ENCODE measurements at places on chromosomes 6 and 20.

DNA sequence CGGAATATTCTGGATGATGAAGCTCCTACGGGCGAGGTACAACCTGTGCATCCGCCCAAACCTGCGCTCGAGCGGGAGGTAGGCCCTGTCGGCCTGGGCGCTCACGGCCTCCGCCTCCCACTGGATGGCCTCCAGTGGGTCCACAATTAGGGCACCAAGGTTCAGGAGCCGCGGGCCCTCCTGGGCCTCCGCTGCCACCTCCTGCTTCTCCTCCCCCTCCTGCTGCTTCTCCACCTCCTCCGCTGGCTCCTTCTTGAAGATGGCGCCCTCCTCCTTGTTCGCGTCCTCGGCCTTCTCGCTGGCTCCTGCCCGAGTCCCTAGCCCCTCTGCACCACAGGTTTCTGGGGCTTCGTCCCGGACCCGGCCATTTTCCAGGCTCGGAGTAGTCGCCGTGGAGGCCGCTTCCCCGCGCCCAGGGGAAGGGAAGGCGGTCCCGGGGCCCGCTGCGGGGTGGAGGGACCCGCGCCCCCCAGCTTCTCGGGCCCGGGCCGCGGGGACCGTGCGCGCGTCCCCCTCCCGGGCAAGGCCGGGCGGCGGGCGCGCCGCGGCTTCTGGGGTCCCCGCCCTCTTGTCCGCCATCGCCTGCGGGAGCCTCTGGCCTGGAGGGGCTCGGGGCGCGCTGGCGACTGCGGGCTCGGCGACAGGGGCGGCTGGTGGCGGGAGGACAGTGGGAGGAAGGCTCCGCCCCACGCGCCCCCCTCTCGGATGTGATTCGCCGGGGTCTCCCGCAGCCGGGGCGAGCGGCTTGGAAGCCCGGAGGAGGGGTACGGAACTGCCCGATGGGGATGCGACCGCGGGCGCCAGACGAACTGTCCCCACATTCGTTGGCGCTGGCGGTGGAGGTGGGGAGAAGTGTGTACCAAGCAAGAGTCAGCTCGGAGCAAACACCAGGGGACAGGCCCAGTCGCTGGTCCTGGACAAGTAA is 17.6 kb downstream of the PLAGL2 start:
- DNase-seq, result no peak

DNA sequence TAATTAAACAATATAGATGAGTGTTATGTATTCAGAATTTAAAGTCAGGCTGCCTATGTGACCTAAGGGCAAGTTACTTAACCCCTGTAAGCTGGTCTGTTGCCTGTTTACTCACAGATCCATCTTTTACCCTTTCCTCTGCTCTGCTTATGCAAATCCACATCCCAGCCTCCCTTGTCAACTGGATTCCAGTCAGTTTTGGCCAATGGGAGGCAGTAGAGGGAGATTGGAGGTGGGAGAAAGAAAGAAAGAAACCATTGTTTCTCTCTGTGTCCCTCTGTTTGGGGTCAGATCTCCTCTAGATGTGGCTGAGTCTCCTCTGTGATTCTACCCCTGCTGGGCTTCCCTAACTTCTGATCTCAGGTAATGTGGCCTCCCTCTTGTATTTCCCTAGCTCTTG is 266.8 kb upstream of the PLN start:
- no peak for DNase-seq

DNA sequence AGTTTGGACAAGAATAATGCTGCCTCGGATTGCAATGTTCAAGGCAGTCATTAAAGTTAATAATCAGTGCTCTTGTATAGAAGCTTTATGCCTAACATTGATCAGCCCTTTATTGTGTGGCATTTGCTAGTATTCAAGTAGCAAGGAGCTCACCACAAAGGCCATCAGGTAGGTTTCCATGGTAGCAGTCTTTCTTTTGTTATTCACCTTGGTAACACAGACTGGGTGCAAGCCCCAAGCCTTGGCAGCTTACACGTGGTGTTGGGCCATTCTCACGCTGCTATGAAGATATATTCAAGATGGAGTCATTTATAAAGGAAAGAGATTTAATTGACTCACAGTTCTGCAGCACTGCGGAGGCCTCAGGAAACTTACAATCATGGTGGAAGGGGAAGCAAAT is 149.3 kb downstream of the ADAT2 start:
- DNase-seq, result no peak

DNA sequence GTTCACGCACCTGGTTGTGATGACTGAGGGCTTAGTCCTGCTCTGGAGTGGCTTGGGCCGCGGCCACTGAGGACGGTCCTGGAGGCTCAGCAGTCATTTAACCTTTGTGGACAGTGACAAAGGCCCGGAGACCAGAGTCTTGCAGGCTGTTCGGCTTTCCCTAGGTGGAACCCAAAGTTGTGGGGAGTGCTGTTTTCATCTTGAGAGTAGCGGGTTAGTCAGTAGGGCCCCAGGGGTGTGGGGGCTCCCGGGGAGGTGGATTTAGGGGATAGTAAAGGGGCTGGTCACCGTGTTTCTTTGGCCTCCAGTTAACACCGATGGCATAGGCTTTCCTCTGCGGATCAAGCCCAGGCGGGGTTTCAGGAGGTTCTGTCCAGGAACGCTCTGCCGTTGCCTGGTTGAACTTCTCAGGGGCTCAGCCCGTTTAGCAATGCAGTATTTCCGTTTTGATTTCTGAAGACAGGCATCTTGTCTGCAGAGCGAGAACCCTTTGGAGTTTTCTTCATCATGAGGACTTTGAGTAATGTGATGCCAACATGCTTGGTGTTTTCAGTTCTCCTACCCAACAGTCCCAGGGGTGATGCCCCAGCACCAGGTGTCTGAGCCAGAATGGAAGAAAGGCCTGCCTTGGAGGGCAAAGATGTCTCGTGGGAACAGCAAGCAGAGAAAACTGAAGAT is 31.8 kb downstream of the ZNF831 start:
- no peak for DNase-seq

GRCh38 chr6:122631571-122632249 is 21.5 kb downstream of the PKIB start:
- DNase-seq, result no peak

- no peak for DNase-seq
Observed at GRCh38 chr20:58131151-58131550, 97.3 kb downstream of the ANKRD60 start.

- DNase-seq, result no peak
Observed at GRCh38 chr6:107563694-107564588, 74.0 kb downstream of the SOBP start.

DNA sequence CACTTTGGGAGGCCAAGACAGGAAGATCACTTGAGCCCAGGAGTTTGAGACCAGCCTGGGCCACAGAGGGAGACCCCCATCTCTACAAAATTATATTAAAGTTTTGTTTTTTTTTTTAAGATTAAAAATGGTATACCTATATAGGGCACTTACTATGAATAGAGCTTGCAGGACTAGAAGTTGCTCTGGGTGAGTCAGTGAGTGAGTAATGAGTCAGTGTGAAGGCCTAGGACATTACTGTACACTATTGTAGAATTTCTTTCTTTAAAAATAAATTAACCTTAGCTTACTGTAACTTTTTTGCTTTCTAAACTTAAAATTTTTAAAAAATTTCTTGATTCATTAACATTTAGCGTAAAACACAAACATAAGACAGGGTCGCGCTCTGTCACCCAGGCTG is 29.7 kb downstream of the STK35 start:
- DNase-seq, result no peak

- DNase-seq, result no peak
Observed at GRCh38 chr6:111995404-111995803, 58.5 kb upstream of the CCN6 start.

DNA sequence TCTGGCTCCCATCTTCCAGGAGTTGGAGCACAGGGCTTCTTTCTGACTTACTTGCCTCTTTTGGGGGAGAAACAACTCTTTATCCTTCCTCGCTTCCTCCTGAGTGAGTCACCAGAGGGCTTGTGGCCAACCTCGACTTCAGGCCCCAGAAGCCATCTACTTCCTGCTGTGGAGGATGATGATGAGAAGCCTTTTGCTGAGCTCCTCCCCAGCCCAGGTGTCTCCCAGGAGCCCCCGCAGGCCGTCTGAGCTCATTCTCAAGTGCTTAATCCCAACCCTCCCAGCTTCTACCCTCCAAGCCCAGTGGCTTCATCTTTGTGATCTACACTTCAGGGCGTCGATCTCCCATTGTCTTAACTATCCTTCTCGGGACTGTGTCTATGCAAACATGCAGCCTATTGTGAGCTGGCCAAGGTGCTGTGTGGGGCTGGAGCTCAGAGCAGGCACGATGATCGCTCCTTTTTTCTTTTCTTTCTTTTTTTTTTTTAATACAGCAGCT is 27.9 kb downstream of the SDCBP2 start:
- DNase-seq, result peak; percentile 83

GRCh38 chr6:153309651-153310050 is 178.6 kb upstream of the RGS17 start:
- no peak for DNase-seq

GRCh38 chr20:37987602-37988290 is 45.5 kb downstream of the TTI1 start:
- no peak for DNase-seq

DNA sequence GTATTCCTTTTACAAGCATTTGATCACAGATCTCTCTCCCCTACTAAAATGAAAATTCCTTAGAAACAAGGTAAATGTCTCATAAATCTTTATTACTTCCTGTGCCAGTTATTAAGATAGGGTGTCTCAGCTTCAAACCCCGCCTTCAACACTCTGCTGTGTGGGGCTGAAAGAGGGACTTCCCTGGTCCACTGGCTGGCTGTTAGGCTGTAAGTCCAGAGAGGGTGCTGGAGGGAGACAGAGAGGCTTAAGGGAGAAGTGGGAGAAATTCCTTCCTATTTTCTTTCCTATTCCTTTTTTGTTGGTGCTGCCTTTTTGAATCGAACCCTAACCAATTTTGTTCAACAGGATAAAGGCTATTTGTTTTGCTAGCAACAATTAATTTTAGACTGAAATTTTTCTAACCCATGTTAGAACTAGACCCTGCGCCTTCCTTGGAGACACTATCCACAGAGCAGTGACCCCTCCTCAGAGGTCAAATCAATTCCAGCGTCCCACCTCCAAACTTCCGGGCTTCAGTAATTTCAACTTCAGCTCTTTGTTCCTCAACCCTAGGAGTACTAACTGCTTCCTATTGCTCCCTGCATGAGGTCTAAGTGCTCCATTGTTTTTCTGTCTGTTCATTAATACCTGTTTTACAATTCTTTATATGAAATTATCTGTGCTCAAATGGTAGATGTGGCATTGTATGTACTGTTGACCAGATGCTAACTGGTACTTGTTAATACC is 207.5 kb upstream of the OPRM1 start:
- no peak for DNase-seq

DNA sequence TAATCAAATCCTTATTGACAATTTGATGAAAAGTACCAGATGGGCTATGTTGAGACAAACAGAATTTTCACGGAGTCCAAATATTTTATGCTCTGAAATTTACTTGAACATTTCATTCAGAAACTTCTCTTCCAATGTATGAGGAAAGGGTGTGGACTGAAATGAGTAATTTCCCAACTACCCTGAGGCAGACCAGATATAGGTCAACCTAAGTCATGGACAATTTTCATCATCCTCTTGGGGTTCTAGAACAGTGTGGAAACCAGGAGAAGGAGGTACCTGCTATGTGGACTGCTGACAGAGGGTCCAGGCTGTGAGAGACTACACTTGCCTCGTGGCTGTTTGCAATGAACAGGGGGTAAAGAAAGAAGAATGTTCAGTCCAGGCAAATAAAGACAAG is 323.0 kb downstream of the ESR1 start:
- no peak for DNase-seq

DNA sequence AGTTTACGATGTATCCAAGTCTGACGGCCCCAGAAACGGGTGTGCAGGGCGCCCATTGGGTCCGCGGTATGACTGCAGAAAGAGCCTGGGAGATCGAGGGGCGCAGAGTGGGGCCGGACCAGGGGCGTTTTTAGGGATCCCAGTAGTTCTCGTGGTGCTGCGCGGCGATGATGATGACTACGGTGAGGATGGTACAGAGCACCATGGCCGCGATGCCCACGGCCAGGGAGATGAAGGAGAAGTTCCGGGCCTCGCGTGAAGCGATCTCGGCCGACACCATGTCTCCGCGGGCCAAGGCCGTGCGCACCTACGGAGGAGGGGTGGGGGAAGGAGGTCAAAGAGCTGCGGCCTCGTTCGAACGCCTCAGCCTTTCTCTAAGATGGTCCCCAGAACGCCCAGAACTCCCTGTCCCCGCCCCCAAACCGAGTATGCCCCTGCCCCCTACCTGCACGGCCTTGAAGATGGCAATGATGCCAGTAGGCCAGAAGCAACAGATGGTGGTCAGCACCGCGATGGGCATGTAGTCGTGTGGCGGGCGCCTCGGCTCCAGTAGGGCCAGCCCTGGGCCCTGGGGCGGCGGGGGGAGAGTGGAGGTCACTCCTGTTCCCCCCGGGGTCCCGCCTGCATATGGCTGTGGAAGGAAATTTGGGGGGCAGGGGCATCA is 2.5 kb downstream of the PRRT1 start:
- no peak for DNase-seq

DNA sequence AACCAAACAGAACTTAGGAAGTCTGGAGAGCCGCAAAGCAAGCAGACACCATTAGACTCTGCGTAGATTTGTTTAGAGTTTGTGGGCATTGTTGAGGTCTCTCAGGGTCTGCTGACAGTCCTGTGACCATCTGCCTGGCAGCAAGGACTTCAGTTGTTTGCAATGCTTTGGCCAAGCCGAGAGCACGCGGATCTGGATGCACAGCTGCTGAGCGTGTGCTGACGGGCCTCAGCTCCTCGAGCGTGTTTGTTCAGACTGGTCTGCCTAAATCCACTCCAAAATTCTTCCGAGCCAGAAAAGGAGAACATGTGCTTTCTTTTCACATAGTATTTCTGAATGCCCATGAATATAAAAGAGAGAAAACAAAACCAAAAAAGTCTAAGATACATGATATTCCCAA is 159.0 kb downstream of the ZNF217 start:
- no peak for DNase-seq

GRCh38 chr6:35620706-35621105 is 68.0 kb downstream of the FKBP5 start:
- no peak for DNase-seq

GRCh38 chr20:8657664-8658063 is 411.2 kb upstream of the PLCB4 start:
- no peak for DNase-seq

DNA sequence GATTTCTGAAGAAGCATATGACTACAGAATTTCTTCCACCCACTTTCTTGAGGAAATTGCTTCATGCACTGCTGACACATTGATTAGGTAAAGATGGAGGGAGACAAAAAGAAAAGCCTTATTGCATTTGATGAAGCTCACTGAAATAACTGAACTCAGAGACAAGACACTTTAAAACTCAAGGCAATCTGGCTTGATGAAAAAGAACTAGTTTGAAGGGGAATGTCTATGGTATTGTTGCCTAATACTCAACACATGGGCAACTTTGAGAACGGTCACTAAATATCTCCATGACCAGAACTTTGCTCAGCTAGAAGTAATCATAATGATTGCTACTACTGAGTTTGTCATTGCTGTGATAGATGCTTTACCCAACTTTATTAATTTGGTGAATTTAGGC is 38.1 kb downstream of the HTR1B start:
- no peak for DNase-seq
